Fibroblast of skin of left biceps (primary cell): ENCODE measurements at places on chromosomes 5 and 9.

- no peak for DNase-seq
Measured at GRCh38 chr9:98874721-98875255, 67.3 kb downstream of the GALNT12 start.

DNA sequence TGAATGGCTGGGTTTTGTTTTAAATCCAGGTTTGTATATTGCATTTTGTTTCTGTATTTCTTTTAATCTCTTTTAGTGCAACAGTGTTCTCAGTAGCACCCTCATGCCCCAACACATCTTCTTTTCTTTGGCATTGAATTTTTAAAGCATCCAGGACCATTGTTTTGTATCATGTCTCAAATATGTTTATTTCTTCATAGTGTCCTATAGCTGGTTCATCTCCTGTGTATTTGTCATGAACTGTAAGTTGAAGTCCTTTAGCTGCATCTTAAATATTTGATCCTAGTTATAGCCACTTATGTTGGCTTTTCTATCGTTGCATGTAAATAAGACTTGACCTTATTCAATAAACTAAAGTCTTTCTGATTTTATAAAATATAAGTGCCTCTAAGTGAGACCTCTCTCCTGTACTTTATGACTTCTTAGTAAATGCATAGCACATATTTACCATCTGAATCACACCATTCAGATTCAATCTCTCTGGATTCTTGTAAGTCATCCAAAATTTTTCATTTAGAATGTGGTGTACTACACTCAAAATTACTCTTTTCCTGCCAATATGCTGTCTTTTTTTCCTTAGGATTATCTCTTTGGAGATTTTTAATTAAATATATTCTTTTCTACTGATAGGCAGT lies 21.0 kb upstream of the ERCC6L2 start:
- DNase-seq, result peak; percentile 76

GRCh38 chr5:76854644-76855043 lies 4.8 kb downstream of the S100Z start:
- no peak for DNase-seq

DNA sequence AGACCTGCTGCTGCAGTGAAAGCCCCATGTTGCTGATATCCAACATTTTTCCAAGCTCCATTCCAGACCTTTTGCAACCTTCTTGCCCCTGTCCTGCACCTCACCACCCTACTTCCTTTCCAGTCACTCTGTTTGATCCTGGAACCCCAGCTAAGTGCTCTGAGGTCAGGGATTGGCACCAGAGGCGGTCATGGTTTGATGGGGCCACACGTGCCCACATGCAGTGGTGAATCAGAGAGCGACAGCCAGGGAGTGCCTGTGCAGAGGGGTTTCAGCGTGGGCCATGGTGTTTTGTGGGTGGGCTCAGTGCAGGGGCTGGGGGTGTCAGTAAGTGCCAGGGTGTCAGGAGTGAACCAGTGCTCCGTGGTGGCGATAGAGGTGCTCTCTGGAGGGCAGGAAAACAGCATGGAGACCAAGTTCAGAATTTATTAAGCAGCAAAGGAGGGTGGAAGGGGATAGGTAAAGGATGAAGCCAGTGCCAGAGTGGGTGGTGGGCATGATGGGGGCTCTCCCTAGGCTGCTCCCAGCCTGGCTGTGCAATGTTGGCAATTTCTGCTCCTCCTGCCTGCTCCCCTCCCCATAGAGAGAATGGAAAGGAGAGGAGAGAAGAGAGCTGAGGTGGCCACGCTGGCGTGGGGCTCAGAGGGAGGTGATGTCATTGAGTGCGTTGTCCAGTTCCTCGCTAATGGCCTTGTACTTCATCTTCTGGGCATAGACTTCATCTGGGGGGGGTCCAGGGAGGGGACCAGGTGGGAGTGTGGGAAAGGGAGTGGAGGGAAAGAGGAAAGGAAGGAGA lies 7.0 kb downstream of the TPM2 start:
- DNase-seq, result no peak

- DNase-seq, result no peak
Measured at GRCh38 chr9:114910541-114910940, 19.9 kb downstream of the TNFSF8 start.

DNA sequence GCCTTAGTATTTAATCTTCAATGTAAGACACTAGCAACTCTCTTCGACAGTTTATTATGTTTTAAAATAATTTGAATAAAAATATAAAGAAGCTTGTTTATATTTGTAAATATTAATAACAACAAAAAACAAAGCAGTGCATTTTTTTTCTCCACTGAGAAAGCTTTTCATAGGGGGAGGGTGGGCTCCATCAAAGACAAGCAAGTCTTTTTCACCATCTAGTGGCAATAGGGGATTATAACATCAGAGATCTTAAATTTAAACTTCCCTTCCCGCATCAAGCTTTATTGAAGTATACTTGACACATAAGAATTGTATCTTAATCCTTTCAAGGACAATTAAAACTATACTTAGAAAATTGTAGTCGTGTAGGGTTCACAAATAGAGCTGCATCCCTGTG lies 9.3 kb upstream of the OR13F1 start:
- DNase-seq, result no peak

GRCh38 chr9:93675336-93676150 lies 99.2 kb downstream of the PHF2 start:
- no peak for DNase-seq

DNA sequence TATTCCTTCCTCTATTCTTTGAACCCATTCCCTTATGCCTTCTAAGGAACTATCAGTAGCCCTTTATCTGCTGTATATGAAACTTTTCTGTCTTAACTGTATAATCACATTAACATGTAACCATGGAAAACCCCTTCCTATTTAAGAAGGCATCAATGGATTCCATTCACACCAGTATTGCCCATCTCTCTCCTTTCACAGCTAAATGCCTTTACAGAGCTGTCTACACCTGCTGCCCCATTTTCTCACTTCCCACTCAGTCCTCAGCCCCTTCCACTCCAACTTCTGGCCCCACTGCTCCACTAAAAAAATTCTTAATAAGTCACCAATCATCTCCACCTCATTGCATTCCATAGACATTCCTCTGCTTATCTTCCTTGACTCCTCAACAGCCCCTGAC lies 50.8 kb downstream of the SEC61B start:
- DNase-seq, result no peak

DNA sequence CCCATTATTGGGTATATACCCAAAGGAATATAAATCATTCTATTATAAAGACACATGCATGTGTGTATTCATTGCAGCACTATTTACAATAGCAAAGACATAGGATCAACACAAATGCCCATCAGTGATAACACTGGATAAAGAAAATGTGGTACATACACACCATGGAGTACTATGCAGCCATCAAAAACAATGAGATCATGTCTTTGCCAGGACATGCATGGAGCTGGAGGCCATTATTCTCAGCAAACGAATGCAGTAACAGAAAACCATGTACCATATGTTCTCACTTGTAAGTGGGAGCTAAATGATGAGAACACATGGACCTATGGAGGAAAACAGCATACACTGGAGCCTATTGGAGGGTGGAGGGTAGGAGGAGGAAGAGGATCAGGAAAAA lies 402.4 kb downstream of the CSNK1G3 start:
- DNase-seq, result no peak

GRCh38 chr5:82257729-82258128 lies 20.4 kb downstream of the RPS23 start:
- DNase-seq, result no peak

- peak; percentile 29 for DNase-seq
Measured at GRCh38 chr9:91758491-91758981, 191.5 kb downstream of the ROR2 start.

- no peak for DNase-seq
Measured at GRCh38 chr9:113548221-113549041, 84.9 kb downstream of the RGS3 start.

DNA sequence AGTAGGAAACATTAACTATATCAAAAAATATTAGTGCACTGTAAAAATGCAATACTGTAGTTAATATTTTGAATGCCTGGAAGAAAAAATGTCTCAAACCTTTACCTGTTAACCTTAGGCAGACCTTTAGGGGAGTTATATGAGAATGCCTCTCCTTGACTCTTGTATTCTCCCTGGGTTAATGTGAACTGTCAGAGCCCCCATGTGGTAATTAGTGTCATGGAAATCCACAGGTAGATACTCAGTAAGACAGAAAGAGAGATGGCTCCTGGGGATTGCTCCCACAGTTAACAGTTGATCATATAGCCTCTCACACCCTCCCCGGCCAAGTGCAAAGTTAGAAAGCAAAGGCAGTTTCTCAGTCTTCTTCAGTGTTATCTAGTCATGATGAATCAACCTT lies 742.8 kb downstream of the NR2F1-AS1 start:
- no peak for DNase-seq

DNA sequence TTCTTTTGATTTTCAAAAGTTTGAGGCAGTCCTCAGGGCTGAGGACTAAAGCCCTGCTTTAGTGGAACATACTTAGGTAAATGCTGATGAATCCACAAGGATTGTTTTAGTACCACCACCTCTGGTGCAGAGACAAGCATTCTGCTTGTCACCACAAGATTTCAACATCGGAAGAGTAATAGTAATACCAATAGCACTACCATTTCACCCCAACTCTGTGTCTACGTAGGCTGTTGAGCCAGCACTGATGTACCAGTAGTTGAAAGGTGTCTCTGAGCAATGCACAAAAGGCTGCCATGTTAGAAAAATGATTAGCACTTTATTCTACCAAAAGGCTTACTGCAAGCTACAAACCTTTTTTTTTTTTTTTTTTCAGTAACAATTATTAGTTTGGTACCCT lies 213.2 kb upstream of the SLC24A2 start:
- no peak for DNase-seq

DNA sequence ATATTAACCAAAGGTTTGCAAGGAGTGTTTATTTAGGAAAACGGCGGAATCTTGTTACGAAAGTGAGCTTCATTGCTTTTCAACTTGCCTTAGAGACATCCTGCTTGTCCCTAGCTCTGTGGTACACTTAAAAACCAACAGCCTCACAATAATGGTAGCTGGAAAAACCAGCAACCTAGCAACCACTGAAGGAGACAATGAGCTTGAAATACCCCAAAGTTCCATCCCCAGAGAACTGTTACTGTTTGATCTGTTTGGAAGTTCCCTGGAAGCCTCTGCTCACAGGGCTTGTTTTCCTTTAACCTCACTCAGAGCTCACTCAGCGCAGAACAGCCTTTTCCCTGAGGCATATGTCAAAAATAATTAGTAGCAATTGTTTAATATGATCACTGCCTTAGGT lies 43.2 kb downstream of the SH3TC2 start:
- no peak for DNase-seq

GRCh38 chr5:55027595-55027994 lies 3.5 kb downstream of the GZMK start:
- DNase-seq, result no peak

GRCh38 chr5:115571441-115571878 lies 26.9 kb upstream of the FEM1C start:
- DNase-seq, result no peak

DNA sequence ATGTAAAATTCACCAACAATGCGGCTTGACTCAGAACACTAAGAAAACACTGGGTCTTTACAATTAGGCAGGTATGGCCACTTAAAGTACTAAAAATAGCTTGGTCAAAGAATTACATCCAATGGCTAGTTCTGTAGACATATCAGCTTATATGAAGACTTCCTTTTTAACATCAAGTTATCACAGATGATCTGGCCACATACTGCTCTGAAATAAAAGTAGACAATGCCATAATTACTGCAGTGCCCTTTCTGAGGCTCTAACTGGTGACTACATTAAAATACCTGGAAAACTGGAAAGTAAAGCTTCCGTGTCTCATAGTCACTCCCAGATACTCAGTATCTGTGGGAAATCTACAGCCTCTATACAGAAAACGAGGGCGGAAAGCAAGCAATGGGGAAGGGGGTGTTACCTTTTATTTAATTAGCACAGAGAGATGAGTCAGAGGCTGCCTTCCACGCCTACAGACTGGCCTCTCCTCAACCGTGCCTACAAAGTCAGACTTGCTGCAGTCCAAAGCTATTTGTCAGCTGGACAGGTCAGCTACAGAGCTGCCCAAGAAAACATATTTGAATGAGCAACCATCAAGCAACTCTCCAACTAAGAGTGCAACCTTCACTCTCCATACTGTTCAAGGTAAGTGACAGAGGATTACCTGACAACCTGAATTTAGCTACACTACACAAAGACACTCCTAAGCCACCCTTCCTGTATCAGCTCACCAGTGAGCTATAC lies 8.7 kb downstream of the SERINC5 start:
- no peak for DNase-seq

DNA sequence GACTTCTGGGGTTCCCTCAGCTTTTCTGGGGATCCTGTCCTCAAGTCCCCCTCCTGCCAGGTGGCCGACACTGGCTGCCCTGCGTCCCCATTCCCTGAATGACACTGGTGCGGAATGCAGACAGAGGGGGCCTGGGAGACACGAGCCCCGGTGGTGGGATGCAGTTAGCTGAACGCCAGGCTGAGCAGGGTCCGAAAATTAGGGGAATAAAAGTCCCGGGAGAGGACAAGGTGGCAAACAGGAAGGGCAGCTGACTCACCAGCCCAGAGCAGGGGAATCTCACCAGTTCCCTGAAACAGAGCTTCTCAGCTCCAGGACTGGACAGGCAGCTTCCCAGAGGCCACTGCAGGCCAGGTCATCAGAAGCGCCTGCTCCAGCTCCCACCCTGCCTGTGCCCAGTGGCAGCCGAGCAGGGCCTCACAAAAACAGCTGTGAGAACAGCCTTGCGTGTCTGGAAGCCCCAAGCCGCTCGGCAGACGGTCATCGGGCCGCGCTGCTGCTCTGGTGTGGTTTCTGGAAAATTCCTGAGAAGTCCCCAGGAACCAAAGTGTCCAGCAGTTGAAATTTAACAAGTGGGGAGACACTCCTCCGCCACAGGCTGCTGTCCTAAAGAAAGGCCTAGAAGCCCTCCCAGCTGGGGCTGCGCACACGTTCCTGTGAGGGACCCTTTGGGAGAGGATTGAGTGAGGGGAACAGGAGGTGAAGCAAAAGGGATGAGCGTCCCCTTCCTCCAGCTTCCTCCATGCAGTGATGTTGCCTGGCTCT lies 47.6 kb upstream of the EXOC3 start:
- DNase-seq, result no peak

DNA sequence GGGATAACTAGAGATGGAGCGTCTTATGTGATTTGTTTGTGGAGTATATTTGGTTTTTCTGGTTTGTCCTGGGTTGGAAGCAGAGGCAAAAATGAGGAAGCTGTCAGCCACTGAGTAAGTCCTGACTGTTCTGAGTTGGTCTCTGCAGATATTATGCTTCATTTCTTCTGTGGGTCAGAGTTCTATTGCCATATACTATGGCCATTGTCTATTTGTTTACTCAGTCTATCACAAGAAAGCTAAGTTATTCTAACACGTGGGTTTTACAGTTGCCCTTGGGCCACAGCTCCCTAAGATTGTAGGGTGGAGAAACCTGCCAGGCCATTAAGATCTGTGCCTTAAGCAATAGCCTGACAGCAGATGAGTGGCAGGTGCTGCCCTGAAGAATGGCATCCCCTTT lies 3.0 kb upstream of the CTSV start:
- no peak for DNase-seq

- DNase-seq, result no peak
Measured at GRCh38 chr5:100877274-100877673, 25.8 kb downstream of the ST8SIA4 start.

DNA sequence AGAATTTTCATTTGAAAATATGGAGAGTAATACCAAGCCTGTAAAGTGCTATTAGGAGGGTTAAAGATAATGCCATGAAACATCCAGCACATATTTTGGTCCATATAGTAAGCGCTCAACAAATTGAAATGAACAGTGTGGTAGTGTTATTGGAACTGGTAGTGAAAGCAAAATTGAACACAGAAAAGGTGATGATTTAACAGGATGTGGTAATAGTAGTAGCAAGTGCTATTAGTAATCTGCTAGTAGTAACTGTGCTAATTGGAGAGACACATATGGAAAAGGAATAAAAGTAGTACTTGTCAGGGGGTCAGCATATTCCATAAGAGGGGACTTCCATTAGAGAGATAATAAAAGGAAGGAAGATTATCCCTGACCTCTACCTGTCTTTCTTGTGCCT lies 187.3 kb downstream of the HTR1A start:
- no peak for DNase-seq
